ENCODE measurements at places on chromosomes 4 and X.

DNA sequence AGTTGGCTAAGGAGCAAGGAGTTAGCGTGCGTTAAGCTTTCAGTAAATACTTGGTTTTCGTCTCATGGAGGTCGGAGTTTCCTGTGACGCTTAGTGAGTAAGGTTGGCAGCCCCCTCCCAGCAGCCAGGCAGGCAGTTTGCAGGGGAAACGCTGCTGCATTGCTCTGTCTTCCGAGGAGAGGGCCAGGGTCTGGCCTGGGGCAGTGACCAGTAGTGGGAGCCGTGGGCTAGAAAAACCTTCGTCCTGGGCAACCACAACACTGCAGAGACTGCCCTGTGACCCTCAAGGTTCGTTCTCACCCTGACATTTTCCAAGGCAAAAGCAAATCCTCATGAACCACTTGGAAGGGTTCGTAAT is 432 bp downstream of the TMEM175 start:
- DNase-seq: no peak

DNA sequence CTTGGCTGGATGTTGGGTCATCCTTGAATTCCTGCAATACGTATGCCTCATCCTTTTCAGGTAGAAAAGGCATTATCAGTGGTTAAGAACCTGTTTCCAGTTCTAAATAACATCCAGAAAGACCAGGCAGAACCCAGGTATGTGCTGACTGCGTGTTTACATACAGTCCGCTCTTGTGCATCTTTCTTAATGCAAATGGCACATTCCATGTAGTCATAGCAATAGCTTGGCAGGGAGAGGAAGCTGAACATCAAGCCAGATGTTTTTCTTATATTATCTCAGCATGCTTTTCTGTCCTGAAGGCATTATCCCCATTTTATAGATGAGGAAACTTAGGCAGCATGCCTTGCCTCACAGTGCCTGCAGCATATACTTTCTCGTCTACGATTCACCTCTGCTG is 2.1 kb downstream of the DCLK2 start:
- DNase-seq: peak; percentile 35

DNA sequence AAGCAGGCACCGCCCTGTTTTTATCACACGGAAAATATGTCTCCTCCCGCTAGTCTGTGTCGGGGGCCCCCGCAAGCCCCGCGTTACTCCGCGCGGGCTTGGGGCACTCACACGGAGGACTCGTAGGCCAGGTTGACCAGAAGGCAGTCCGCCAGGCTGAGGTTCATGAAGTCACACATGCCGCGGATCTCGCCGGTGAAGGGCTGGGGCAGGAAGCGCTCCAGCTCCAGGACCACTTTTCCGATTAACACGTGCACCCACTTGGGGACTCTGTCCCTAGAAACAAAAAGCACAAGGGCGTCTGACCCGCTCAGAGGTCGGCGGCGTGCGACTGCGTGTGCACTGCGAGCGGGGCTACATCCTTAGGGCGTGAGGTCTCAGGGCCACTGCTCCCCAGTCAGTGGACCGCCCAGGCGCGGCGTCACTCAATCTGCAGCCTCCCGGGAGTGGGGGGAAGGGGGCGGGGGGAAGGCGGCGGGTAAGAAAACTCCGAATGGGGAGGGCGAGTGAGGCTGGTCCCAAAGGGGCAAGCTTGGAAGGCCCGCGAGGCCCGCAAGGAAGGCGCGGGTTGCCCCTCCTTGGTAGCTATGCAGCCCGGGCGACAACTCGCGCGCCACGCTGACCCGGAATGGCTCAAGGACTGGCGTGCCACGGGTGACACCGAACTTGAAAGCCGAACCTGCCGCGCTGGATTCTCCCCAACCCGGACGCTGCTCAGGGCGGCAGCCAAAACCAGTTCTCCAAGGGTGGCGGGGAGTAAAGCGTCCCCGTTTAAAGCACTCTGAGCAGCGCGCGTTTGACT is 722 bp downstream of the NAAA start:
- peak; percentile 50 for DNase-seq

GRCh38 chr4:6208416-6208815 is 8.1 kb upstream of the JAKMIP1 start:
- DNase-seq: no peak

DNA sequence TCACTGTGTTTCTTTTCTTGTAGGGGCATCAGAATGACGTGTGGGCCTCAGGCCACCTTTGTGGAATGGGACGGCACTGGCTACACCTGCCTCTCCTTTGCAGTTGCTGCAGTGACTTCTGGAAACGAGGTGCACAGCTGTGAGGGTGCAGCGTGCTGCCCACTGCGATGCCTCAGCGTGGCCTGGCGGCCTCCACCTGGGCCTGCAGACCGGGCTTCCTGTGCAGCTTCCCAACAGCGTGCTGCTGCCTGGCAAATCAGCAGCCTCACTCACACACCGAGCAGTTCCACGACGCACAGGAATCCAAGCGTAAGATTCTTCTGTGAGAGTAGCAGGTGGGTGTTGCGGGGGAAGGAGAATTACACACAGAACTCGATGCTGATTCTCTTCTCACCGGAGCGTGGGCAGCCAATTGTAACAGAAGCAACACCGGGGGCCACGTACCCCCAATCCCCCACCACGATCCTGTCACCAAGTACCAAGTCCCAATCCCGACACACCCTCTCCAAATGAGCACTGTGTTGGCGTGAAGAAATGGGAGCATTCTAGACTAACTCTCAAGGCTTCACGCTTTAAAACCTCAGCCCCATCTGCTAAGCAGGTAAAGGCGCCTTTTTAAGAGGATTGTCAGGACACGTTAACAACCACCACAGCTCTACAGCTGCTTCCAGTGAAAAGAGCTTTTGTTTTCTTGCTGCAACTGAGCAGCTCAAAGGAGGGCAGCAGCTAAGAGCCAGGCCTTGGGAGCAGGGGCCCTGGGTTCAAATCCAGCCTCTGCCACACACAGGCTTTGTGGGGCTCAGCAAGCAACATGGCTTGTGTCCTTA is 16.9 kb downstream of the WDR1 start:
- DNase-seq: no peak

GRCh38 chr4:34046580-34046979 is 2197.7 kb downstream of the ARAP2 start:
- DNase-seq: no peak

DNA sequence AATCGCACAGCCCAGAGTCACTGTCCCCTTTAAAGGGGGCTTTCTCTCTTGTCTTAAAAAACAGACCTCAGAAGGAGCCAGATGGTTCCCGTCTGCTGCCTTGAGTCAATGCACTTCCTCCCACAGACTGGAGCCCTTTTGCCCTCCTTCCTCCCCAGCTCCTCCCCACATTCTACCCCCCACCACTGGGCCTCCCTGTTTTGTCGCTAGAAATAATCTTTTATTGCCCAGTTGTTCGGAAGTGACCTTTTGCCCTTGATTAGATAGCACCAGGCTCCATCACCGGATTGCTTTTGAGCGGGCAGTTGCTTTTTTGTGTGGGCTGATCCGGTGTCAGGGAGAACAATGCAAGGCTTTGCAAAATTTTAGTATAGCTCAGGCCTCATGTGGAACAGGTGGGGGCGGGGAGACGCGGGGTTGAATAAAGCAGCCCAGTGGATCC is 47.7 kb downstream of the SPRY1 start:
- no peak for DNase-seq

GRCh38 chrX:115560978-115561604 is at the start of gene PLS3:
TSS of gene PLS3 (plus strand) at chrX:115561174. CDS start at chrX:115610251, 49,077 bp downstream.
- DNase-seq: peak; percentile 81

DNA sequence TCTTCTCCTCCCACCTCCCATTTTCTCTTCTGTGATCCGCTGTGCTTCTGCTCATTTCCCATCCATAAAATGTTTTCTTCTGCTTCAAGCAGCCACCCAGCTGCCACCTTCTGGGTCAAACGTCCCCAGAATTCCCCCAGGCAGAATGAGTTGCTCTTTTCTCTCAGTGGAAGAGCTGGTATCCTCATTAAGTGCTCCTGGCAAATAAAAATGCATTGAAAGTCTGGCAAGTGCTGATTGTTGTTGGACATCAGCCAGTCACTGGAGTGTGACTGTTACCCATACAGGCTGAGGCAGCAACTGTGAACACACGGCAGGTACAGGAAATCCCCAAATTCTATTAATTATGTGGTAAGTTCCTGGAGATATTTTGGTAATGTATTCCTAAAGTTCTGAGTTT is 52.6 kb downstream of the LIMCH1 start:
- peak; percentile 64 for DNase-seq

GRCh38 chr4:85482010-85482738 is 7.2 kb downstream of the ARHGAP24 start:
- no peak for DNase-seq

All from NCI-H1417 (cell line).